ENCODE measurements at places on chromosomes 4 and X.

- DNase-seq = no peak
These were observed 126.7 kb upstream of the TSPAN5 start for GRCh38 chr4:98784947-98785706.

- no peak for DNase-seq
These were observed 189.9 kb downstream of the BMPR1B start for GRCh38 chr4:94947681-94948108.

DNA sequence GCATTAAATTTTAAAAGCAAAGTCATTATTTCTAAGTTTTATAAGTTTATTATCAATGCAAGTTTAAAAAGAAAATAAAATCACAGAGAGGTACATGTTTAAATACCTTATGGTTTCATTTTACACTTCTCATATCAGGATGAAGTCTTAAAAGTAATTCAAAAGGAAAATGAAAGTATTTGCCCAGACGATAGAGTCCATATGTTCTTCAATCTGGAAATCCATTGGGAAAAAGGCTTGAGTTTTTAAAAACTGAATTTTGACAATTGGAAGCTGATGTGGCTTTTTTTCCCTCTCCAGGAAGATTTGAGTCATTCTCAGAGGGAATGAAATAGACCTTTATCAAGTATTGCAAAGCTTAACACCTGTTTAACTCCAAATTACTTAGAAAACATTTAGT is 37.1 kb downstream of the MAB21L2 start:
- no peak for DNase-seq

GRCh38 chr4:158428242-158428641 is 93.4 kb upstream of the RXFP1 start:
- DNase-seq = no peak

- DNase-seq = no peak
These were observed 73.4 kb downstream of the MGST2 start for GRCh38 chr4:139738846-139739613.

DNA sequence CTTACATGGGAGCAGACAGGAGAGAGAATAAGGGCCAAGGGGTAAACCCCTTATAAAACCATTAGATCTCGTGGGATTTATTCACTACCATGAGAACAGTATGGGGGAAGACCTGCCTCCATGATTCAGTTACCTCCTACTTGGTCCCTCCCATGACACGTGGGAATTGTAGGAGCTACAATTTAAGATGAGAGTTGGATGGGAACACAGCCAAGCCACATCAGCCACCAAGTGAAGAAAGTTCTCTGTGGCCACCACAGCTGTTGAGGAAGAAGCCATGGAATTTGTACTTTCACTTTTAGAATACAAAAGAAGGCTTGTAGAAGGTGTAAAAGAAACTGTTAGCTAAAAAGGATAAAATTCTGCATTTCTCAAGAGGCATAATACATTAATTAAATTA is 67.0 kb upstream of the CXorf51A start:
- no peak for DNase-seq

DNA sequence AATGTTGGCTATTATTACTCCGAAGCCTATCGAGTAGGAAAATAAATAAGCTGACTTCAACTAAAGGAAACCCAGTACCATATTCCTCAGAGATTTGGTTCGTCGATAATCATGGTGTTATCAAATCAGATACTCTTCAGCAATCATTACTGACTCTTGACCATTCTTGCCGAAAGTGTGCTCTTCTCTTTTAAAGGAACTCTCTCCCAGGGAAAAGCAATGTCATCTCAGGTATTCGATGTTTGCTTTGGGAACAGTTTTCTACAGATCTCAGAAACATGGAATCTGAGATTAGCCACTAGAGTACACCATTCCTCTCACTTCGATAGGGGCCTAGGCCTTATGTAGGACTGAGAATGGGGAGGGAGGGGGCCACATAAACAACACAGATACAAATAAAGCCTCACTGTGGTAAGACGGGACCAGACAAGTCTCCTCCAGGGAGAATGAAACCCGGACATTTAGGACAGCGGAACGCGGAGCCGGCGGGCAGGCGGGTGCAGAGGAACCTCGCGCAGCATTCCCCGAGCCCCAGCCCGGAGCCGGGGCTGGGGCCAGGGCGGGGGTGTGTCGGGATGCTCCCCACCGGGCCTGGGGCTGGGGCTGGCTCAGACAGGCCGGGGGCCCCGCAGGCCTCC is 581 bp downstream of the DNAJB14 start:
- DNase-seq = no peak

- DNase-seq = no peak
These were observed 911.2 kb downstream of the FSTL5 start for GRCh38 chr4:161252520-161253141.

DNA sequence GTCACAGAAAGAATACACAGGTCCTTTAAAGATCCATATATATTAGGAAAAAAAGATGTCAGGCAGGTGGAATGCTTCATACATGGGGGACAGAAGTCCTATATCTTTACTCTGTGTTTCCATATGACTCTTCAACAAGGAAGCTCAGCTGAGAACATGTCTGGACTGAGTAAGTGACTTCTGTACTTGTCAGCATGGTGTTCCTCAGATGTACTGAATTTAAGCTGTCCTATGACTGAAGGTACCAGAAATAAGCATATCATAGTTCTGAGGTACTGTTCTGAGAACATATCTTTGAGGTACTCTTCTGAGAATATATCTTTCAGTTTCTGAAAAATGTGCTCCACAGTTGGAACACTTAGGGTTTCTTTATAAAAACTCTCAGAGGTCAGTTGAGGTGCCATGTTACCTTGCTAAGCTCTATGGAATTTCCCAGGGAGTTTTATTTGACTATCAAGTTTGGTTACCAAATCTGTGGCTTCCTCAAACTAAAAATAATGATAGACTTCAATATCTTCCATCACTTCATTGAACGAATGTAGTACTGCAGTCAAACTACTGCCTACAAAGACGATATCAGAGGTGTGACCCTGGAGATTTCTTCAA is 597.2 kb upstream of the GNPDA2 start:
- DNase-seq = no peak

DNA sequence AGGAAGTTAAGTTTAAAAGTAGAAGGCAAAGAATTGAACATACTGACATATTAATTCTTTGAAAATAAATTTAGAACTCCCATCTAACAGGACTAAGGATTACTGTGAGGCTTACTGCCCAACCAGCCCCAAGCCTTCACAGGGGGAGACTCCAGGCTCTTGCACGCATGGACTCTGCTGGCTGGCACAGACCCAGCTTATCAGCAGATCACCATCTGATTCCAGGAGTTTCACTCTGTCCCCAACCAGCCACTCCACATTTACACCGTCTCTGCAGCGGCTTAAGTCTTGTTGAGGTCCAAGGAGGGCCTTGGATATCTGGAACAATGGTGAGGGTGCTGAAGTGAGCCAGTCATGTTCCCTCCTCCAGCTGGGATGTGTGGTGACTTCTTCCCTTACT is 16.4 kb upstream of the OTUD4 start:
- no peak for DNase-seq

DNA sequence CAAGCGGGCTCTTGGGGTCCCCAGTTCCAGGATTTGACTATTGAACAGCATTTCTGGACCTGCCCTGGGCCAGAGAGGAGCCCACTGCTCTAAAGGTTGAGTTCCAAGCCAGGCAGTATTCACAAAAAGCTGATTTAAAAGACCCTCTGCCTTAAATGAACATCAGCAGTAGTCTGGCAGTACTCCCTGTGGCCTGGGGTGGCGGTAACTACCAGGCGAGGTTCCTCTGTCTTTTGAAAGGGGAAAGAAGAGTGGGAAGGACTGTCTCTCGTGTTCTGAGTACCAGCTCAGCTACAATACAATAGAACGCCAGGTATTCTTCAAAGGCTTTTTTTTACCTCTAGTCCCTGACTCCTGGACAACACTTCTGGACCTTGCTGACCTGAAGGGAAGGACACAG is 456.4 kb upstream of the TEX13C start:
- no peak for DNase-seq

GRCh38 chrX:21004835-21005234 is 369.4 kb upstream of the CNKSR2 start:
- DNase-seq = no peak

DNA sequence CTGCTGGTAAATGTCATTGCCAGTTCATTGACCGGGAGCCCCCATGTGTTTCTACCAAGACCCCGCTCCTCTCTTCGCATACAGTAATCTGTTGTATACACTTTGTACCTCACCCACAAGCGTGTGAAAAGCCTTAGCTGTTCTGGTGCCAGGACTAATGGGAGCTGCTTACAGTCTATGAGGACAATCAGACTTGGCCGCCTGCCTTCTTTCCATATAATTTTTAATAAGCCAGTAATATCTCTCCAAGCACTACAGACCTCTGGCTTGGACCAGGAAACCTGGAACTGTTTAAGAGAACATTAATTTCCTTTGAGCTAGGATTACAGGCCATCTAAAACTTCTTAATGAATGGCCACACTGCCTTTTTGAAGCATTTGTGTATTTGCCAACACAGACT is 149.7 kb upstream of the MSX1 start:
- DNase-seq = no peak

- DNase-seq = no peak
These were observed 37.3 kb upstream of the LPAR4 start for GRCh38 chrX:78710171-78710570.

DNA sequence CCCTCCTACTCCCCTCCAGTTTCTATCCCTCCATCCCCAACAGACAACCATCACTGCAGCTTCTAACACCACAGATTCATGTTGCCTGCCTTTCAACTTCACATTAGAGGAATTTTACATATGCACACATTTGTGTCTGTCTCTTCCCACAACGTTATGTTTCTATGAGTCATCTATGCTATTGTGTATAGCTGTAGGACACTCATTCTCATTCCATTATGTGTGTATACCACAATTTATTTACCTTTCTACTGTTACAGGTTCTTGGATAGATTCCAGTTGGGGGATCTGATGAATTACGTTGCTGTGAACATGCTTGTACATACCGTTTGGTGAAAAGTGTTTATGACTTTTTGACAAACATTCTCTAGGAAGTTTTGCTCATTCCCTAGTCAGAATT is 58.8 kb upstream of the TRPC3 start:
- DNase-seq = no peak

DNA sequence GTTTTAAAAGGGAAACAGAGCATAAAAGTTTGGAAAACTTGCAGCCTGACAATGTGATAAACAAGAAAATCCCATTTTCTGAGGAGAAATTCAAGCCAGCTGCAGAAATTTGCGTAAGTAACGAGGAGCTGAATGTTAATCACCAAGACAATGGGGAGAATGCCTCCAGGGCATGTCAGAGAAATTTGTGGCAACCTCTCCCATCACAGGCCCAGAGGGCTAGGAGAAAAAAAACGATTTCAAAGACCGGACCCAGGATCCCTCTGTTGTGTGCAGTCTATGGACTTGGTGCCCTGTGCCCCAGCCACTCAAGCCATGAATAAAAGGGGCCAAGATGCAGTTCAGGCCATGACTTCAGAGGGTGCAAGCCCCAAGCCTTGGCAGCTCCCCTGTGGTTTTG is 355.4 kb upstream of the NDST3 start:
- DNase-seq = no peak

DNA sequence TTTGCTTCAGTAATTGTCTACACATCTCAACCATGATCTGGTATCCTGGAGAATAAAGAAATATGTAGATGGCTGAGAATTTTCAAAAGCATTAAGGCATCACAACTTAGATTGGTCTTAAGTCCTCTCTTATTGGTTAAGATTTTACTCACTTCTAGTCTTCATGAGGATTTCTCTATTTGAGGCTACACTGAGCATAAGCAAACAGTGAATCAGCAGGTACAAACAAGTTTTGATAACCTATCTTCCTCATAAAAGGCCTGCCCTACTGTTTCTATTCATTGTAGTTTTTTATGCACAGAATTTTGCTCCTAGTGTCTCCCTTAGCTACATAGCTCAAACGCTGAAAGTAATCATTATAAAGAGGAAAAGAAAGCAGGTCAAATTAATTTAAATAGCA is 460.7 kb upstream of the RPS6KA3 start:
- no peak for DNase-seq

DNA sequence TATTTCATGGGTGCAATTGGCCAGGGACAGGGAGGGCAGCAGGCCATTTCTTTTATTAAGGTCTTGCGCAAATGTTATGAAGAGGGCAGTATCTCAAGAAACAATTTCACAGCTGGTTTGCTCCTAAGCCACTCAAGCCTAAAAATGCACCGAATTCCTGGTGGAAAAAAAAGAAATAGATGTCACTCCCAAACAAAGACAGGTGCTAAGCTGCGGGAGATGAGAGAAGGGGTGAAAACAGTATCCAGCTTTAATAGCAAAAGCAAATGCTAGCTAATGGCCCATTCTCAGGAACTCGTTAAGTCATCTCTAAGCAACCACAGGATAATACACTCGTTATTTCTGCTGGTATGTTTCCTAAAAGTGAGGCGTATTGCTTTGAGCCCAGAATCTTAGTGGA is 116.4 kb downstream of the ARX start:
- DNase-seq = no peak

GRCh38 chr4:10092481-10093270 is 23.9 kb downstream of the WDR1 start:
- DNase-seq = no peak

GRCh38 chr4:30763321-30763727 is 43.2 kb downstream of the PCDH7 start:
- DNase-seq = no peak

All from breast epithelium (tissue), 4 donors.